Aorta (tissue), 5 donors: ENCODE measurements at places on chromosomes 13 and 19.

- DNase-seq, result no peak
These were observed 114.5 kb downstream of the RXFP2 start for GRCh38 chr13:31853643-31854326.

DNA sequence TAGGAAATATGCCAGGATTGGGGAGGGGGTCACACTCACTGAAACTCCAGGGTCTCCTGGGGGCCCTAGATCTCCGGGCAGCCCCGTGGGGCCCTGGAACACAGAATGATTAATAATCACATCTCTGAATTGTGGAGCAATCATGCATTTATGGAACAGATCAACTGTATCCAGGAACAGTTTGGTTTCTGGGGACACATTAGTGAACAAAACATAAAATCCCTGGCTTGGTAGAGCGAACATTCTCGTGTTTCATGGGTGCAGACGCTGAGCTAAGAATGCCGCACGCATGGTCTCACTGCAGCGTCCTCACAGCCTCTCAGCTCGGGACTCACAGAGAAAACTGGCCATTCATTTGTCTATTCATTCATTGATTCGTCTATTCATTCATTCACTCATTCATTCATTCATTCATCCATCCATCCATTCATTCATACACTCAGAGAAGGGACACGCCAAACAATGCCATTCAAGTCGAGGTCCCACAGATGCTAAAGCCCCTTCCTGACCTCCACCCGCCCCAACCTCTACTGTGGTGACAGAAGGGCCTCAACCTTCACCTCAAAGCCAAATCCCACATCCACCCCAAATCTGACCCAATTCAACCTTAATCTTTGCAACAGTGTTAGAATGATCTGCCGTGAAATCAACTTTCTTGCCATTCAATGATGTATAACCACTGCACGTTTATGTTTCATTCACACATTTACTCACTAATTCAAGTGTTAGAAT lies 35.0 kb upstream of the OLFM2 start:
- DNase-seq, result no peak

GRCh38 chr19:1850809-1851653 lies 2.7 kb upstream of the REXO1 start:
- DNase-seq, result no peak

DNA sequence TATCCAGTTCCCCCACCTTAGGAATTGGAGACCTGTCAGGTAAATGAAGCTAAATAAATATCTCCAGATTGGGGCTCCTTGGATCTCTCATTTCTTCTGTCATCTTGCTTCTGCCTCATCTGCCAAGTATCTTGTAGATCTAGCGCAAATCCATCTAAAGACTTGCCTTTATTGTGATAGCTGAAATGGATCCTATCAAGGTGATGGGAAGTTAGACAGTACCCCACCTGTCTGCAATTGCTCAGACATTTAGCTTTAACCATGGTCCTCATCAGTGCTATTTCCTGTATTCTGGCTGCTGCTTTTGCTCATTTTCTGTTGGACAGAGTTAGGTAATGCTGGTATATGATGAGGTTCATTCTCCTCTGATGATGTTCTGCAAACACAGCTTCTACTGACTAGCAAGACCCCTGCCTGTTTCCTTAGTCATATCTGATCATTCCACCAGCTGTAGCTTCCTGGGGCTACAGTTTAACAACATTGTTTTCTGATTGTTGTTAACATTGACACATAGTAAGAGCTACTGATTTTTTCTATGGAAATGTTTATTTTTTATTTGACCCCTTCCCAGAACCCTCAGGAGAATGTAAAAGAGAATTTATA lies 340.0 kb downstream of the DCT start:
- no peak for DNase-seq

DNA sequence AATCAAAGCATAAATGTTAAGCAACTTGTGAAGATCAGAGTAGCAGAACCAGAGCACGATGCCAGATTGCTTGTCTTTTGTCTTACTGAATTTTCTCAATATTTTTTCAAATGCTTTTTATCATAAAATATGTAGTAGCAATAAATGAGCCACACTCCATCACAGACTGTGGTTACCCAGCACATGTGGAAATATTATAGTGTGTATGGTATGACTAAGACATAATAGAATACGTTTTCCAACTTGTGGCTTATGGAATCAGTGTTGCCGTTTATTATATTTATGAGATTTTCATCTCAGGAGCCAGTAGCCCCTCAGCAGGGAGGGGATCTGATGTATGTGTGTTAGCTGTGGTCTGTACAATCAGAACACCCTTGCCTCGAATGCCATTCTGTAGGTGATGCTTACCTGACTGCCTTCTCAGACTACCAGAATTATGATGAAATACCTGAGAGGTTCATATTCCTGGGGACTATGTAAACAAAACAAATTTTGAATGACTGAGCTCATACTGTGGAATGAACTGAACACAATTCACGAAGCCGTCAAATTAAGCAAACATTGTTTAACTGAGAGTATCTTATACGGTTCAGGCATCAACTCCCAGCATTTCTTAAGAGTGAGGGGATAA lies 1.9 kb downstream of the SCEL start:
- no peak for DNase-seq

- no peak for DNase-seq
These were observed 192.6 kb downstream of the COL4A1 start for GRCh38 chr13:110114316-110114715.

GRCh38 chr13:114145256-114145655 lies 12.8 kb upstream of the RASA3 start:
- no peak for DNase-seq

- DNase-seq, result no peak
These were observed 128.4 kb downstream of the CDK8 start for GRCh38 chr13:26382366-26382765.

GRCh38 chr13:30535046-30535445 lies 69.3 kb upstream of the HMGB1 start:
- no peak for DNase-seq

DNA sequence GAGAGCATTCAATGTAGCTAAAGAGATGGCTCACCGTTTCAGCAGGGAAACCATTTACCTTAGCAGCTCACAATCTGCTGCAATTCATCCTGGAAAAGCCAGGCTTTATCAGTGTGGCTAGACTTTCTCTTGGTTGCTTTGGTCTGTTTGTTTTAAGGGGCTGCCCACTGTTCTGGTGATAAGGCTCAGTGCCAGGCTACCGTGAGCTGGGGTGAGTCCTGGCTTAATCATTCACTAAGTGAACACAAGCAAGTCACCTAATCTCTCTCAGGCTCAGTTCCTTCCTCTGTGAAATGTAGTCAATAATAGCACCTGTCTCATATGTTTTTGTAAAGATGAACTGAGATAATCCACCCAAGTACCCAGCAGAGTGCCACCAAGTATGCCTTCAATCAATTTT lies 229.0 kb downstream of the TEX29 start:
- DNase-seq, result no peak
